Renal pelvis (tissue), 12 donors: ENCODE measurements at places on chromosomes 16 and 17.

GRCh38 chr17:71883845-71884244 lies 237.0 kb upstream of the SOX9 start:
- no peak for DNase-seq

- DNase-seq, result no peak
Measured at GRCh38 chr16:87435372-87436224, 43.5 kb downstream of the MAP1LC3B start.

DNA sequence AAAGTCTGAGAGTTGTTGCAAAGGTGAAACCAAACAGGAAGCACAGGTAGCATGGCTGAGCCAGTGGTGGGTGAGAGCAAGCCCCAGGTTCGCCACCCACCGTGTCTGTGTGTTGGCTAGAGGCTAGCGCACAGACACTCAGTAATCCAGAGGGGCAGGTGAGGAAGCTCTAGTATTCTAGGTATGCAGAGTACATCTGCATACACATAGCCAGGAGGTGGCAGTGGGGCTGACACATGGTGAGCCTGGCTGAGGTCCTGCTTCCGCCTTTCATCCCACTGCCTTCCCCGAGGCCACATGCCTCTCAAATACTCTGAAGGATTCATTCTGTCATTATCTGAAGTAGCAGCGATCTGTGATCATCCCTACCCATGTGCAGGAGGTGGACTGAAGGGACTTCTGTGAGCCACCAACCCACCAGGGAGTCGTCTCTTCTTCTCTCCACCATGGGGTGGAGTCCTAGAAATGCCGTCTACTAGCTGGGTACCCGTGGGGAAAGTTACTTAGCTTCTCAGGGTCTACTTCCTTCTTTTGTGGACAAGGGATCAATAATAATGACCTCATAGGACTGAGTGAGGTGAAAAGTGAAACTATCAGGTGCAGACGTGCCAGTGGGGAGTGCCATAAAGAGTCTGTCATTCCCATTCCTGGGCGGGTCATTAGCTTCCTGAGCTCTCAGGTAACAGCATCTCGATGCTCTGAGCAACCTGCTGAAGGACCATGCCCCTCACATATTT lies 36.0 kb upstream of the ICAM2 start:
- DNase-seq, result no peak

- no peak for DNase-seq
Measured at GRCh38 chr17:1724869-1725641, 551 bp downstream of the WDR81 start.

DNA sequence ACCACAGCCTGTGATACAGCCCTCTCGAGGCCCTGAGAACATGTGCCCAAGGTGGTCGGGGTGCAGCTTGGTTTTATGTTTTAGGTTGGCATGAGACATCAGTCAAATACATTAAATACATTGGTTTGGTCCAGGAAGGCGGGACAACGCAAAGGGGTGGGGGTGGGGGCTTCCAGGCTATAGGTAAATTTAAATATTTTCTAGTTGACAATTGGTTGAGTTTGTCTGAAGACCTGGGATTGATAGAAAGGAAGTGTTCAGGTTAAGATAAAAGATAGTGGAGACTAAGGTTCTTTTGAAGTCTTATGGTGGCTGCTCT lies 1.2 kb upstream of the ZKSCAN2 start:
- no peak for DNase-seq

DNA sequence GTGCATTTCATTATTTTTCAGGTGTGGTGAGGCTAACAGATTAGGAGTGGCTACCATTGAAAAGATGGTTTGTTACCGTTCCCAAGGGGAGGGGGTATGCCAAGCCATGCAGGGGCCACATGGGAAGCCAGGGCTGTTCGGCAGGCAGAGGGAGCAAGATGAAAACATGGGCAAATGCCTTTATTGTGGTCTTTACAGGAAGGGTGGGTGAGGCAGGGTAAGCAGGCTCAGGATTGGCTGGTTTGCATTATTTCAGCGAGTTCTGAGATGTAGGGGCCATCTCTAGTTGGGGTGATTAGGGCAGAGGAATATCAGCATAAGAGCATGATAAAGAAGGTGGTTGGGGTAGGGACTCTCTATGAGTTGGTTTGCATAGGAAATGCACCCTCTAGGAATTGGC lies 117.6 kb downstream of the CCT6B start:
- DNase-seq, result no peak

DNA sequence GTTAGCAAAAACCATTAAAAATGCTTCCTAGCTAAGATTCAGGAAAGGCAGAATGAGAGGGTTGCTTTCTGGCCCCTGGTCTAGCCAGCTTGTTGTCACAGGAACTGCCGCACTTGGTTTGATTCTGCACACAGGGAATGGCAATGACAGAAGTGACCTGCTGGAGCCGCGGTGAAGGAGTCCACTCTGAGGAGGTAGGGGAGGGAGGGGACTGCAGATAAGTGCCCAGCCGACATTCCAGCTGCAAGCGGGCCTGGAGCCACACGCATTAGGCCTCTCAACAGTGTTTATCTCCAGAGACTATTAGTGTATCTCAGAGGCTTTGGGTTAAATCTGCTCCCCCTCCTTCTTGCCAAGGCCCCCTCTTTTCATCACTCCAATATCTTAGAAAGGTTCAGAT lies 38.6 kb downstream of the CDRT15 start:
- DNase-seq, result no peak

DNA sequence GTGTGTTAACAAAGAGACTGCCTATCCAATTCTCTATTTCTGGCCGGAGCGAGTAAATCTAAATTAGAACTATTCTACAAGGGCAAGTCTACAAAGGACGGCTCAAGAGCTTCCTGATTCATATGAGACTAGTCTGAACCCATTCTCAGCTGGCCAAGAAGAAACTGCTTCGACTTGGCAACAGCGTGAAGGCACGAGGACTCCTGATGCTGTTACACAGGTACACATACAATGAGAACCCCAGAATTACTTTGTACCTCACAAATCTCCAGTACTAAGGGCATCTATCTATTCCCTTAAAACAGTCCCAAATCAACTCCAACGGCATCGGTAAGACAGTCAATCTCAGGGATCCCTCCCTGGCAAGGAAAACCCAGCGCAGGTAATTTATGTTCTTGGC lies 1.5 kb downstream of the CRK start:
- no peak for DNase-seq

DNA sequence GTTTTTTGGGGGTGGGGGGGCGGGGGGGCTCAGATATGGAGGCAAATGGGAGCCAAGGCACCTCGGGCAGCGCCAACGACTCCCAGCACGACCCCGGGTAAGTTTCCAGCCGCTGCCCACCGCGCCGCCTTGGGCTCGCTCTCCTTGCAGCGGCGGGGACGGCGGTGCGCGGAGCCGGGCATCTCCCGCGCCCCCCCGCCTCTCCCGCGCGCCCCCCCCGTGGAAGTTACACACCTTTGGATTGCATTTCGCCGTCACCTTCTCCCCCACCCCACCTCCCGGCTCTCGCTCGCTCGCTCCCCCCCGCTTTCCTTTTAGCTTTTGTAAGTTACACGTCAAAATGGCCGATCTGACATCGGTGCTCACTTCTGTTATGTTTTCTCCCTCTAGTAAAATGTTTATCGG lies 387 bp downstream of the MSI2 start:
- no peak for DNase-seq

DNA sequence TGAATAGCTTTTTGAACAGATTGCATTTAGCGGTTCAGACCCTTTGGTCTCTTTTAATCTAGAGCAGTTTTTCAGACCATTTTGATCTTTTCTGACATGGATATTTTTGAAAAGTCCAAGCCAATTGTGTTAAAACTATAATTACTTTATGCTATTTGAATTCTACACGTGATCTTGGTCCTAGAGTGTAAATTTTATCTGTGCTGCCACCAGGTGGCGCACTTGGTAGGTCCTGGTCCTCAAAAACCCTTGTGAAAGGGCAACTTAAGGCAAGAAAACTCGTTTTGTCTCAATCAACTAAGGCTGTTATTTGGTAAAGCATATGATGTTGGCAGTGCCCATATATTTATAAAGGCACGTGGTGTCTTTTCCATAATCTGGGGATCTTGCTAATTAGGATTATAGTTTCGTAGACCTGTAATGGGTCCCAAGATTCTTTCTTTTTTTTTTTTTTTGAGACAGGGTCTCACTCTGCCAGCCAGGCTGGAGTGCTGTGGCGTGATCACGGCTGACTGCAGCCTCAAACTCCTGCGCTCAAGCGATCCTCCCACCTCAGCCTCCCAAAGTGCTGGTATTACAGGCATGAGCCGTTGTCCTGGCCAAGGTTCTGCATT lies 43.9 kb upstream of the TEX2 start:
- DNase-seq, result no peak

GRCh38 chr16:52073024-52073423 lies 473.9 kb downstream of the TOX3 start:
- no peak for DNase-seq

DNA sequence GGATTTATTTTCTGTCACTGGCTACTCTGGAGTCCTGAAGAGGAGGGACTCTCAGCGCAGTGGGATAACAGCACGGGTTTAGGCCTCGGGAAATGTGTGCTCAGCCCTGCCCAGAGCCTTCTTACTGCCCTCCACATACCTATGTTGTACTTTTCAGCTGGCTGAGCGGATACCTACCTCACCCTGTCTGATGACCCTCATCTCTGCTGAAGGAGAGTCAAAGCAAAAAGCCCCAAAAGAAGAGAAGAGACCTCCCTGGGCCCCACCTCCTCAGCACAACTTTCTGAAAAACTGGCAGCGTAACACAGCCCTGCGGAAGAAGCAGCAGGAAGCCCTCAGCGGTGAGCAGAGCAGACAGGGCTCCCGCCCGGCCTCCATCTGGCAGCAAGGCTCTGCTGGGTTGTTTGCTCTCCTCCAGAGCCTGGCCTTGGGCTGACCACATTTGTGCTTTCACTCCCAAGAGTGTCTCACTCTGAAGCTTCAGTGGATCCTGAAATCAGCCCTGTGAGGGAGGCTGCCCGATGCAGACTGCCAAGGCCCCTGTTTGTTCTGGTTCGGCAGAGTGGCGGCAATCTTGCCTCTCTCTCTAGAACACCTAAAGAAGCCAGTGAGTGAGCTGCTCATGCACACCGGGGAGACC lies 10.3 kb downstream of the MYCBPAP start:
- no peak for DNase-seq

- no peak for DNase-seq
Measured at GRCh38 chr16:82358606-82359221, 188.7 kb upstream of the MPHOSPH6 start.

DNA sequence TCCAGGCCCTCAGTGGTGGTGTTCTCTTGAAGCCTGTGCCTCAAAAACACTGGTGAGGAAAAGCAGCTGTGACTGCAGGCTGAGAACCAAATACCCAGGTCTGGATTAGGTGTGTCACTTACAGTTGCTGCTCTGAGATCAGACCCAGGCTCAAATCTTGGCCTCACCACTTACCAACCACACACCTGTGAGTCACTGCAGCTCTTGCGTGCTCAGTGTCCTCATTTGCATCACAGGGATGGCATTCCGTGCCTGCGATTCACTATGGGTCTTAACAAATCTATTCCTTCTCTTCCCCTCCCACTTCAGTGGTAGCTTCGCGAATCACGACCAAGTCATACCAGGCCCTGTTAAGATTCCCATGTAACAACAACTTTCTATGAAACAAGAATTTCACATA lies 233.4 kb upstream of the HSBP1 start:
- no peak for DNase-seq

DNA sequence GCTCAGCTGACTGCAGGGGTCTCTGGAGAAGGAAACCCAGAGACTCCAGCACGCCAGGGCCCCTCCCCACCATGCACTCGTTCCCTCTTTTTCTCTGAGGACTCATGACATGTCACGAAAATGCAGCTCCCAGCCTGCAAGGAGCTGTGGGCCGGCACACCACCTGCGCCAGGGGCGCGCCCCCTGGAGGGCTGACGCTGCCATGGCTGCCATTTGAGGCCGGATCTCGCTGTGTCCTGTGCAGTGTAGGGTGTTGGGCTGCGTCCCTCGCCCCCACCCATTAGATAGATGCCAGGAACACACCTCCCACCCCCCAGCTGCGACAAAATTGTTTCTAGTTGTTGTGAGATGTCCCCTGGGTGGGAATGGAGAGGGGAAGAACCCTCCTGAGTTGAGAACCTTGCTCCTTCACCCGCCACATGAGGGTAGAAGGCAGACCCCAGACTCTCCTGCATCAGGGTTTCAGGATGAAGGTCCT lies 8.2 kb downstream of the SYNGR2 start:
- DNase-seq, result no peak

DNA sequence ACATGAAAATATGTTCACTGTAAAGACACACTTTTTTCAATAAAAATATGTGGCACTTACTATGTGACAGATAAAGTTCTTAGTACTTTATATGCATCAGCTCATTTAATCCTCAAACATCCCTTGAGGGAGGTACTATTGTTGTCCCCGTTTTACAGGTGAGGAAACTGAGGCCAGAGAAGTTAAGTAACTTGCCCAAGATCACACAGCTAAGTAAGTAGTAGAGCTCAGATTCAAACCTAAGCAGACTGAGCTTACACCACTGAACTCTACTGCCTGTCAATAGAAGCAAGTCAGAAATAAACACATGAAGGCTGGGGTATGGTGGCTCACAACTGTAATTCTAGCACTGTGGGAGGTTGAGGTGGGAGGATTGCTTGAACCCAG lies 13.9 kb downstream of the CDH3 start:
- DNase-seq, result no peak

- DNase-seq, result peak; percentile 35
Measured at GRCh38 chr17:49290690-49291359, 60.2 kb upstream of the PHOSPHO1 start.

DNA sequence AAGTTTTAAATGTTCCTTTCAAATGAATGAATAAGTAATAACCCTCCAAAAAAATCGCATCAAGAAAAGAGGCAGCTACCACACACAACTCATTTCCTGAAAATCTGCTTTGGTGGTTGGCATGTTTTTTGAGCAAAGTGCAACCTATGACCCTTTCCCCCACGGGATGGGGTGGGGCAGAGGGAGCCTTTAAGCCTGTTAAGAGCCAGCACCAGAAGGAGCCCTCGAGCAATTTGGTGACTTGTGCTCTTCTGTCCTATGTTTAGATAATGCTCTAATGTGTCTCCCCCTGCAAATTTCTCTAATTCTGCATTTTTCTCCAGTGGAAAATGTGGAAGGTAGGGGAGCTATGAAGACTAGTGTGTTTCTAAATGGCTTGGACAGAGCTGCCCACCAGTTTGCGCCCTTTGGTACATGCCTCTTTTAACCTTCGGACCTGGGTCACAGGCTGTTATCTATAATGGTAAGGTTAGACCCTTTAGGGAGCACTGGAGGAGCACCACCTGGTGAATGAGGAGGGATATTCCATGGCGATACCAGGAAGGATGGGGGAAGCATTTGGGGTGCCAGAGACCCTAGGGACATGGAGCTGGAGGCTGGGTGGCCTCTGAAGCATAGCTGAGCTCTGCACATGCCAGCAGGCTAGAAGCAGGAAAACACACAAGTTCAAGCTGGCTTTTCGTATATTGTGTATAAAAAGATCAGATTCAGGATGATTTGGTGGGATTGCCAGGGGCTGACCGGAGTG lies 1.6 kb downstream of the PYCARD start:
- DNase-seq, result no peak

DNA sequence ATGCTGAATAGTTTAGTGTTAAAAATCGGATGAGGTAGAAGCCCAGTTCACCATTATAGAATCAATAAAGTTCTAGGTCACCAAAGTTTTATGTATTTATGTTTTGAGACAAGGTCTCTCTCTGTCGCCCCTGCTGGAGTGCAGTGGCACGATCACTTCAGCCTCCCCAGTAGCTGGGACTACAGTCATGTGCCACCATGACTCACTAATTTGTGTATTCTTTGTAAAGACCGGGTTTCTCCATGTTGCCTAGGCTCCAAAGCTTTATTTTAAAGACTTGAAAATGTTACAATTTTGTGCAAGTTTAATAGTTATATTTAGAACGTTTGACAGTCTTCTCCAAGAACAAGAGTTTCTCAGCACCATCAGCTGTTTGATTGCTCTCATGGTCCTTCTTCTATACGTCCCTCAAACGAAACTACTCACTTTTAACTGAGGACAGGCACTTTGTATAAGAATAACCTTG lies 32.1 kb downstream of the NDE1 start:
- DNase-seq, result no peak

- no peak for DNase-seq
Measured at GRCh38 chr17:67198131-67198530, 46.9 kb downstream of the HELZ start.
